ENCODE measurements at places on chromosomes 13 and 19.
A peak's percentile ranks its signal among the peaks of the same experiment; 100 is the strongest.

GRCh38 chr19:17346109-17346671 is 8.8 kb downstream of the GTPBP3 start:
- DNase-seq, result peak; percentile 83

GRCh38 chr13:108313382-108313781 is 43.9 kb downstream of the TNFSF13B start:
- DNase-seq, result no peak

- no peak for DNase-seq
Observed at GRCh38 chr19:4829001-4829712, 2.4 kb downstream of the TICAM1 start.

DNA sequence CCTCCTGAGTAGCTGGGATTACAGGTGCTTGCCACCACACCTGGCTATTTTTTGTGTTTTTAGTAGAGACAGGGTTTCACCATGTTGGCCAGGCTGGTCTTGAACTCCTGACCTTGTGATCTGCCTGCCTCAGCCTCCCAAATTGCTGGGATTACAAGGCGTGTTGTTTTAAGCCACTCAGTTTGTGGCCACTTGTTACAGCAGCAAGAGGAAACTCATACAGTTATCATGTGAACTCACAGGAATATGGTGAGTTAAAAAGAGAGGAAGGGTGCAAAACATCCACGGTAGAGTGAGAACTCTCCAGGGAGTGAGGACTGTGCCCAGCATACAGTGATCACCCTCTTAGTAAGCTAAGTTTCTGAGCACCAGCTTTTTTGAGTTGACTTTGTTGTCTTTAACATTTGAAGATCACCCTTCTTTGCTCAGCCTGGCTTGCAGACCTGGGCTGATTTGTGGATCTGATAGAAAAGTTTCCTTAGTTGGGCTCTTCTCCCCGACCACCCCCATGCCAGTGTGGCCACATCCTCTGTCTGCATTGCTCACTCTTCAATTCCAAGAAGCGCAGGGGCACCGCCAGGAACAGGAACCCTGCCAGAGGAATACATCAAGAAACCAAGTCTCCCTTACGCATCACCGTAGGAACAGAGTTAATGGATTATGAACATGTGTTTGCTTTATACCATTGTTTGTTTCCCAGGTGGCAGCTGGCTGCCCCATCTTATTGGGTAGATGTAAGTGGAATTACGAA is 16.0 kb downstream of the ALOX5AP start:
- DNase-seq, result peak; percentile 83

GRCh38 chr19:41861116-41861768 is 1.2 kb downstream of the RPS19 start:
- DNase-seq, result no peak

- peak; percentile 95 for DNase-seq
Observed at GRCh38 chr19:58154679-58155648, 4.4 kb upstream of the ZNF329 start.

GRCh38 chr13:59734393-59734792 is 429.3 kb downstream of the DIAPH3 start:
- DNase-seq, result no peak

DNA sequence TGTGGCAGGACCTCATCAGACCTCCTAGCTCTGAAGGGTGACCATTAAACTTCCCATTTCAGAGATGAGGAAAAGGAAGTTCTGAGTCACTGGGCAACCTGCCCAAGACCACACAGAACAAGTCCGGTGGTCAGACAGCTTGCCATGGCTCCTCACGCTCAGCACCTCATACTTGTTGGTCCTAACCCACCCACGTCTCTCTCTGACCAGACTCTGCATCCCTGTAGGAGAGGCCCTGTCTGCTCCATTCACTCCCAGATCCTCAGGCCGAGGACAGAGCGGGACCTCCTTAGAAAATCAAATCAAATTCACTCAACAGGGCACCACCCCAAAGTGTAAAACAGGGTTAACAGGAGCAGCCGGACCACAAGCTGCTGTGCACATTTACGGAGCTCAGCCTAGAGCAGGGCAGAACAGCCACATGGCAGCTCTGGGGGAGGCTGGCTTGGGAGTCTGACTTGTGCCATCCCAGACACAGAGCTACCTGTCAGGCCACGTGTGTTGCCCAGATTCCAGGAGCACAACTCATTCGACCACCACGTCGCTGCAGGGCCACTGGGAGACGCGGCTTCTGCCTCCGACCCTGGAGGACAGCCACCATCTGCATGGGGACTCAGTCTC is 1.7 kb downstream of the MIER2 start:
- no peak for DNase-seq
